ENCODE measurements at places on chromosomes 1 and 21.

GRCh38 chr1:201153474-201154388 lies 543 bp downstream of the TMEM9 start:
- DNase-seq, result no peak

GRCh38 chr1:243230914-243231313 lies 24.2 kb downstream of the CEP170 start:
- no peak for DNase-seq

- DNase-seq, result no peak
These were observed 32.7 kb downstream of the RHBG start for GRCh38 chr1:156401681-156402081.

DNA sequence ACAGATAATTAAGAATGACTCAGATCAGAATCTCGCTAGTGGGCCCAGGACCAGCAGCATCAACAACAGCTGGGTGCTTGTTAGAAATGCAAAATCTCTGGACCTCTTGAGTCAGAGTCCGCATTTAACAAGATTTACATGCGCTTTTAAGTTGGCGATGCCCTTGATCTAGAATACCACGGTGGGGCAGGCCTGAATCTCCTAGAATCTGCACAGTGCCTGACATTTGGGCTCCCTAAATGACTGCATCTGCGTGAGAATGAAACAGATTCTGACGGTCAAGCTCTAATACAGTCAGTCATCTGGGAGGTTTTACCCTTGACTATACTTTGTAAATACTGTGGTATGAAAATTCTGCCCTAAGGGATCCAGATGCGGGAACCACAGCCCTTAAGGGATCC lies 17.2 kb upstream of the RAB29 start:
- no peak for DNase-seq

DNA sequence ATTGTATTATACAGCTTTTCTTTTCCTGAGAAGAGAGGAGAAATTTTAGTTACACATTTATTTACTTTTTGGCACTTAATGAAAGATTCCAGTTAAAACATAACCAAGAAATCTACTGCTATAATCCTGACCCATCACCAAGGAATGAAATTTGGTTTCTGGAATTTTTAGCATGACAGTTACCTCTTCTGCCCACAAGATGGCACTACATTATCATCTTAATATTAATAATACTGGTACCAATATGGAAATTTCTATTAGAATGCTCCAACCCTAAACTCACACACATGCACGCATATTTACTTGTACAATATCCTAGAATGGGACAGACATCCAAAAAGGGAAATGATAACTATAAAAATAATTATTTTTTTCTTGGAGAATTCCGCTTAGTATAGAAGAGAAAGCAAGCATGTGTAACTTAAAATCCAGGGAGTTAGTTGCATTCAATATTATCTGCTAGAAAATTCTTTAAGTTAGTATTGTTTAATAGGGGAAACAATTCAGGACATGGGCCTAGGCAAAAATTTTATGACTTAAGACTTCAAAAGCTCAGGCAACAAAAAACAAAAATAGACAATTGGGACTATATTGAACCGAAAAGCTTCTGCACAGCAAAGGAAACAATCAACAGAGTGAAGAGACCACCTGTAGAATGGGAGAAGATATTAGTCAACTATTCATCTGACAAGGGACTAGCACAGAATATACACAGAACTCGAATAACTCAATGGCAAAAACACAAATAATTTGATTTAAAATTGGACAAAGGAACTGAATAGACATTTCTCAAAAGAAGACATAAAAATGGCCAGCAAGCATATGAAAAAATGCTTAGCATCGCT lies 37.4 kb downstream of the MAP3K21 start:
- DNase-seq, result no peak

DNA sequence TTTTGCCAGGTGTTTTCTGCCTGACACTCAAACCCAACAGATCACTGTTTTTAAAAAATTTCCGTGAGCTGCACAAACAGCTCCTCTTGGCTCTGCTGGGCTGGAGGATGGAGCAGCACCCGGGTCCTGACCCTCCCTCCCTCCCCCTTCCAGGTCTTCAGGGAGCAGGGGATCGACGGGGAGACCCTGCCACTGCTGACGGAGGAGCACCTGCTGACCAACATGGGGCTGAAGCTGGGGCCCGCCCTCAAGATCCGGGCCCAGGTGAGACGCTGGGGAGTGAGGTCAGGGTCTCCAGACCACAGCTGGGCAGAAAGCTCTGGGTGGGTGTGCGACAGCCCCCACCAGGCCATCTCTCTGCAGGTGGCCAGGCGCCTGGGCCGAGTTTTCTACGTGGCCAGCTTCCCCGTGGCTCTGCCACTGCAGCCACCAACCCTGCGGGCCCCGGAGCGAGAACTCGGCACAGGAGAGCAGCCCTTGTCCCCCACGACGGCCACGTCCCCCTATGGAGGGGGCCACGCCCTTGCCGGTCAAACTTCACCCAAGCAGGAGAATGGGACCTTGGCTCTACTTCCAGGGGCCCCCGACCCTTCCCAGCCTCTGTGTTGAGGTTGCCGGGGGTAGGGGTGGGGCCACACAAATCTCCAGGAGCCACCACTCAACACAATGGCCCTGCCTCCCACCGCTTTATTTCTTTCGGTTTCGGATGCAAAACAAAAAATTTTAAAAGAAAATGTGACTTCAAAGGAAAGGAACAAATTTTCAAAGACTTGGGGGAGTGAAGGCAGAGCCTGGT lies 15.3 kb downstream of the NOC2L start:
- no peak for DNase-seq

- DNase-seq, result no peak
These were observed 42.8 kb downstream of the XKR8 start for GRCh38 chr1:28002600-28002999.

- no peak for DNase-seq
These were observed 8.4 kb downstream of the CR2 start for GRCh38 chr1:207462535-207462934.

DNA sequence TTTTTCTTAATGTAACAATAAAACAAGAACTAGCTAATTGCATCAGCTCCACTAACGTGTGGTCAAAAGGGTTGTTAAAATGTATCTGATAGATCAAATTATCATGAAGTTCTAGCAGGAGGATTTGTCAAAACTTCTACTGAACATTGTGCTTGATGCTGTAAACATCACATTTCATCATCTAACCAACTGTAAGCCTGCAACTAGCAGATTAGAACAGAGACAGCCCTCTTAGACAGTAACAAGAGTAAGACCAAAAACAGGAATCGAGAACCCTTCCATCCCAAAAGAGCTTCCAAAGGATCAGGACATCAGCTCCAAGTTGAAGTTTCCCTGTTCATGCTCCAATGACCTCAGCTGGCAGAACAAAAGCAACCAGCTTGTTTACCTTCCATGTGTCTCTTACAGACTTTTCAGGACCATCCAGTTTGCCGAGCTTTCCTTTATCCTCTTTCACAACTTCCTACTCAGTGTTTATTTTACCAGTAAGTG lies 44.6 kb downstream of the NIBAN1 start:
- DNase-seq, result no peak

DNA sequence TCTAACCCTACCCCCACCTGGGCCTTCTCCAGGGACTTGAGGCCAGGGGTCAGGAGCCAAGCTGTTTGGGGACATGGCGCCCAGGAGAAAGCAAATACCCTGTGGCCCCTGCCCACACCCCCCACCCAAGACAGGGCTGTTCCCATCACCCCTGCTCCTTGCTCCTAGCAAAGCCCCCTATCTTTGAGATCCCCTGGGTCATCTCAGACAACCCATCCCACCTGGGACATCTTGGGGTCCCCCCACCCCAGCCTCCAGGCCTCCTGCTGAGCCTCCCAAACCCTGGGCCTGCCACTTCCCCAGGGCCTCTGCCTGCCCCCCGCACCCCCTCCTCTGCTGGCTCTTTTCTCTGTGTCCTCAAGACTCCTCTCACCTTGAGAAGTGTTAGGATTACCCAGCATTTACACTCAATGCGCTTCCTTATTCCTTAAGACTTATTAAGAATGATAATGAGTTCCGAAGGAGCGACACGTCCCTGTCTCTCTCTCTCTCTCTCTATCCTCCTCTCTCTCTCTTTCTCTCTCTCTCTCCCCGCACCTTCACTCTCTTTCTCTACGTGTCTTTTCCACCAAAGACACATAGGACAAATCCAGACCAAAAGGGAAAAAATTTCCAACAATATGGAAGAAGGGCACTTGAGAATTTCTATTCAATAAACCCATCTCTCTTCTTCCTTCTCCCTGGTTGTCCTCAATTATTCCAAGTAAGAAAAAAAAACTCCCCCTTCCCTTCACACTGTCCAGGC lies 7.2 kb downstream of the CASZ1 start:
- DNase-seq, result no peak

GRCh38 chr1:174967845-174968705 lies 31.7 kb upstream of the CACYBP start:
- DNase-seq, result no peak

GRCh38 chr1:206713070-206713469 lies 28.4 kb downstream of the MAPKAPK2 start:
- no peak for DNase-seq

GRCh38 chr1:101291562-101292380 lies 55.0 kb downstream of the S1PR1 start:
- no peak for DNase-seq

Data from stimulated activated CD4-positive, alpha-beta T cell treated with anti-CD3 and anti-CD28 coated beads, TNF-alpha, amount 100 ng/mL, for 48 hours (primary cell).